ENCODE measurements at places on chromosomes 1 and 21.

DNA sequence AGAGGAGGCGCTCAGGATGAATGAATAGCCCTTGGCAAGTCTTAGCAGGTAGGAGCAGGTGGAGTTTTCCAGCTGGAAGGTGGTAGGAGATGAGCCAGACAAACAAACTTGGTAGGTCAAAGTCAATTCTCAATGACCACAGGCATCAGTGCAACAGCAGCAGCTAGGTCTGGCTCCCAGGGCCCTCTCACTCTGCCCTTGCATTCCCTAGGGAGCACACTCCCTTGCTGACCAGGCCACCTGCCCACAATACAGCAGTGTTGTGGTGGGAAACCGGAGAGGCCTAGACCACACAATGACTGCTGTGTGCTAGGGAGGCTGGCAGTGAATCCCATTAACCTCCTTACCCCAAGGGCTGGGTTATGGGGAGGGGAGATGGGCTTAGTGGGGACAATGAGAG lies 13.0 kb upstream of the PAQR6 start:
- DNase-seq, result no peak

- no peak for DNase-seq
These were observed 51.1 kb downstream of the GLUL start for GRCh38 chr1:182340233-182341058.

DNA sequence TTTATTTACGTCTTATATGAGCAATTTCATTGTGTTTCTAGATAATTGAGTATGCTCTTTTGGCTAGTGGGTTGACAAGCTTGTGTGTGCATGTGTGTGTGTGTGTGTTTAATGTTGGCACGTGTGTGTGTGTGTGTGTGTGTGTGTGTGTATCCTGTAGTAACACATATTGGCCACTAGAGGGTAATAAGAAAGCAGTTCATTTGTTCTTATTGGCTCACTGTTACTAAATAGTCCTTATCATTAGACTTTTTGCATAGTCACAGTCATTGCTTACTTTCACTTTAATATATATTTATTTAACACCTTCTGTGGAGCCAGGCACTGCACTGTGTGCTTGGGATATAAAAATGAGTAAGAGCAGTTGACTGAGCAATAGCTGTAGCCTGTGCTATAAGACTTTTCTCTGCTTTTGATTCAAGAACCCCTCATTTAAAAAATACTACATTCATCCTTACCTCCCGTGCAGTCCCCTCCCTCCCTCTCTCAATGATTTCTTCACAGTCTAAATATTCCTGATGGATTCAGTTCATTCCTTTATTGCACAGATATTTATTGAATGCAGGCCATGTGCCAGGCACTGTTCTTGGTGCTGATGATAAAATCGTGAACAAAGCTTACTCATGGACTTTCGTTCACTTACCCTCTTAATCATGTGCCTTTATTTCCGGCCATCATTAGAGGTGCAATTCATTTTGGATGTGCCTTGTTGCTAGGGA lies 96.7 kb downstream of the DYRK1A start:
- DNase-seq, result peak; percentile 65

- no peak for DNase-seq
These were observed 2.7 kb downstream of the RHBG start for GRCh38 chr1:156371553-156372264.

GRCh38 chr1:95117207-95118066 lies at the start of gene TLCD4:
TLCD4 (plus strand) TSS chr1:95117355; CDS start chr1:95143902, 26,547 bp downstream.
- peak; percentile 27 for DNase-seq

DNA sequence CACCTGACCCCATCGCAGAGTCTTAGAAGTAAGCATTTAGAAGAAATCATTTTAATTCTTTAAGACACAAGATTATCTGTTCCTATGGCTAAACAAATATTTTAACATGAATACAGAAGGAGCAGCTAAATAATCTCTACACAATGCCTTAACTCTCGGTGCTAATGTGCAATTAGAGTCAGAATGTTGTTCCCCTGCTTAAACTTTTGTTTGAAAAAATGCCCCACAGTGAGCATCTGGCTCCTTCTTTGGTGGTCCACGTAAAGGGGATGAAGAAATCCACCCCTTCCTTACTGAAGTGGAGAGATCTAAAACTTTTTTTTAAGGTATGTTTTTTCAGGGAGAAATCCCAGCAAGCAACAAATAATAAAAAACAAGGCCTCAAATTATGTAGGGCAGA lies 55.2 kb downstream of the SLC45A1 start:
- DNase-seq, result no peak

DNA sequence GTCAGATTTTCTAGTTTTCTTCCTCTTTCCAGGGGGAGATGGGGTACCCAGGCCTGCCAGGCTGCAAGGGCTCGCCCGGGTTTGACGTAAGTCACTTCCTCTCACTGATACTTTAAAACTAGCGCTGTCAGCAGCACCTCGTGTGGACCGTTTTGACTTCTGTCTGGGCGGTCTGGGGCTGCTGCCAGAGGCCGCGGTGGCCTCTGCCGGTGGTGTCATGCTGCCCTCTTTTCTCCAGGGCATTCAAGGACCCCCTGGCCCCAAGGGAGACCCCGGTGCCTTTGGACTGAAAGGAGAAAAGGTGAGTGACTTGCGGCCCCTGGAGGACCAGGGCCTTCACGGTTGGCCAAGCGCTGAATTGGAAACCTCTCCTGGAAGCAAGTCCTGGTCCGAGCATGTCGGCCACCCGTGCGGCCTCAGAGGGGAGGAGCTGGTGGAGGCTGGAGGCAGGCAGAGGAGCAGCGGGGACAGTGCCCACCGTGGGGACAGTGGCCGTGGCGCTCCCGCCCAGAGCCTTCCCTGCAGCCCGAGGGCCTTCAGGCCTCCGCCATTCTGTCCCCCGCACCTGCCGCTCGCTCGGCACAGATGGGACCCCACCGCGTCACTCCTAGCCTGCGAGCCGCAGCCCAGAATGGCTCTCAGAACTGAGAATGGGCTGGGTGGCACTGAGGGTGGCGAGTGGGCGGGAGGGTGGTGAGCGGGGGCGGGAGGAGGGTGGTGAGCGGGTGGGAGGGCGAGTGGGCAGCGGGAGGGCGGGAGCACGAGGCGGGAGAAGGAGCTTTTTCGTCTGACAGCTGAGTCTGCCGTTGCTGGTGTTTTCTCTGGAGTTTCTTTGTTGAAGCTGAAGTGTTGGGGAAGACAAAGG lies 9.4 kb downstream of the COL6A1 start:
- DNase-seq, result no peak

GRCh38 chr1:21706151-21706835 lies 37.1 kb upstream of the RAP1GAP start:
- no peak for DNase-seq

DNA sequence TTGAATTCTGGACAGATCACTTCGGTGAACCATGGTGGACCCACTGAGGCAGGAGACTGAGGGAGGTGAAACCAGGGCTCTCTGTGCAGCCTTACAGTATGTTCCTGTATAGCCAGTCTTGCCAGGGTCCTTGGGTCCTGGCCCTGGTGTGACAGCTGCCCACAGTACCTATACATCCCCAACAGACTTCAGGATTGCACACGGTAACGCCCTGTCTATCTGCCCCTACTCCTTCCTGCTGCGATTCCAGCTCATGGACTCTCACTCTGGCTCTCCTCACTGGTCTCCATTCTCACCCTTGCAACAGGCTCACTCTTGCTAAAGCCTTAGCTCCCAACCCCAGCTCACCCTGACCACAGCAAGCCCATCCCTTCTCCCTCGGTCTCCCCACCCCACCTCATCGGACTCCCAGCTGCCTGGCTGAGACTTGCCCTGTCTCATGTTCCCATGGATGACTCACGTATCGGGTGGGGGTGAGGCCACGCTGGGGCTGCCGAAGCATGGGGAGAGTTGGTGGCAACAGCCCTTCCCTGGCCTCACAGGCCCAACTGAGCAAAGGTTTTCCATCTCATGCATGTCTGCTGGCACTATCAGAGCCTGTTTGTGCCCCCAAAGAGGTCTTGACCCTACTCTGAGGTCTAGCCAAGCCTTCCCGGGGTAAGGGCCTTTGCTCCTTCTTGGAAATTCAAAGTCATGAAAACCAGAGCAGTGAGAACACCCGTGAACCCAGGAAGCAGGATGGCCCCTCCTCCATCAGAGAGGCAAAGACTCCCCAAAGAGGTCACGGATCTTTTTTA lies 7.1 kb downstream of the PHLDA3 start:
- DNase-seq, result no peak

- DNase-seq, result no peak
These were observed 101.3 kb upstream of the C1orf21 start for GRCh38 chr1:184285401-184286087.

GRCh38 chr1:117673405-117673804 lies 67.6 kb downstream of the TENT5C start:
- DNase-seq, result no peak

DNA sequence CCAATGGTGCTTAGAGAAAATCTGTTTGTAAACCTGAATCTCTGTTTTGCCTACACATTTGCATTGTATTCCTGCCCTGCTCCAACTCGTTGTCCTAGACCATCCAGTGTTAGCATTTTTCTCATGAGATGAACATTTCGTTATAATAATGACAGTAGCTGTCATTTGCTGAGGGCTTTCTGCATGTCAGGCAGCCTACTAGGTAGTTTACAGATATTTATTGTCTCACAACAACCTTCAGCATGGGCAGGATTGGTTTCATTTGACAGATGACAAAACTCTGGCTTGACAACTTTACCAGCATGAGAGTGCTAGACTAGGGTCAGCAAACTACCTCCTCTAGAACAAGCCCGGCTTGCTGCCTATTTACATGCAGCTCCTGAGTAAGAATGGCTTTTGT lies 10.1 kb downstream of the ST6GALNAC3 start:
- DNase-seq, result no peak

- no peak for DNase-seq
These were observed 7.1 kb downstream of the RIIAD1 start for GRCh38 chr1:151728151-151729054.

DNA sequence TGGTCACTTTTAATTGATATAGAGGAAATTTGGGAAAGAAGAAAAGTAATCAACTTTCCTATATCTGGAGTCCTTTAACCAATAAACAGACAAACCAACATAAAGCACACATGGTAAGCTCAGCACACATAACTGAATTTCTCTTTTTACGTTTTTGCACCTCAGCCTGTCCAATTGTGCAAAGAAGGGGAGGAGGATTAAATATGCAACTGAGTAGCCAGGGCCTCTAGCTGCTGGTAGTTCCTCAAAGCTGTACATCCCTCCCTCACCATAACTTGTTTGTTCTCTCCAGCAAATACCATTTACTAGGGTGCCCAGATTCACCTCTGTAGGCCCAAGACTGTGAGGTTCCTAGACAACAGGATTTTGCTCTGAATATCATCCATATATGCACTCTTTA lies 25.4 kb downstream of the ST6GALNAC5 start:
- no peak for DNase-seq

- no peak for DNase-seq
These were observed 79.9 kb downstream of the LACTBL1 start for GRCh38 chr1:22892789-22893188.

DNA sequence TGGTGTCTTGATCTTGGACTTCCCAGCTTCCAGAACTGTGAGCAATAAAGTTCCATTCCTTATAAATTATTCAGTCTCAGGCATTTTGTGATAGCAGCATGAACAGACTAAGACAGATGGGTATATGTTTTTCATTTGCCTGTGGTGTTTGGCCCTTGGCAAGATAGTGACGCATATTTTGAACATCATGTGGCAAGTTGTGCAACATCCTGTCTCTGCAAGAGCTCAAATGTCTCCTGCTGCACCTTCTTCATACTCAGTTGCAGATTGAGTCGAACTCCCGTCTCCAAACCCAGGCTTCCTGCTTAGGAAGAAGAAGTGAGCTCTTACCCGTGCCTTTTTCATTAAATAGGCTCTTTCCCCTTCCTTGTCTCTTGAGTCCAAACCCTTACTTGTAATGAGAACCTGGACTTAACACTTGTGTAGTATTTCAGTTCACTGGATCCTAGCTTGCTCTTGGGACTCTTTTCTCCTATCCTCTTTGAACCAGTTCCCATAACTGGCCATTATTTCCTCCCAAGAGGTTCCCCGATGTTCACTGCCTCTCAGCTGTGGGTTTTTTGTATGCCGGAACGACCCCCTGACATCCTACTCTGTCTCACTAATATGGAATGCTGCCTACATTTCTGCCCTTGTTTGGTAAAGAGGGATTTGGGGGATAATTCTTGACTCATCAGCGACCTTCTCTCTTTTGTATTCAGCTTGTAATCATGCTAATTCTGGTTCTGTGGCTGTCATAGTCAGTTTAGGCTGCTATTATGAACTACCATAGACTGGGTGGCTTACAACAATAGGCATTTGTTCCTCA lies 125.0 kb upstream of the KCNK2 start:
- DNase-seq, result no peak

DNA sequence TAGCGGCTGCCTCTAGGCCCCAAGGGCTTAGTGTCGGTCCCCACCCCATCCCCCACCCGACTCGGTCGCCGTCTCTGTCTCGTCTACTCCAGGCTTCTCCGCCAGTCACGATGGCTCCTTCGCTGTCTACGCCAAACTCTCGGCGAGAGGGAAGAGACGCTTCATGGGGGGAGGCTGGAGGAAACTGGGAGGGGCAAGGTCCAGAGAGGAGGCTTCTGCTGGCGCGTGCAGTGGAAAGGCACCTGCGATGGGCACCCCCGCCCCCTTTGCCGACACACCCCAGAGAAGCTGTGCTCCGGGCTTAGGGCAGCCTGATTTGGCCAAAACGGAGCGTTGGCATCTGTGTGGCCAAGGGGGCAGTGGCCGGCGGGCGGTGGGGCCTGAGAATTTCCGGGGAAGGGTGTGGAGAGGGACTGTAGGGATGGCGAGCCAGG lies 1.2 kb upstream of the CSMD2 start:
- DNase-seq, result no peak

DNA sequence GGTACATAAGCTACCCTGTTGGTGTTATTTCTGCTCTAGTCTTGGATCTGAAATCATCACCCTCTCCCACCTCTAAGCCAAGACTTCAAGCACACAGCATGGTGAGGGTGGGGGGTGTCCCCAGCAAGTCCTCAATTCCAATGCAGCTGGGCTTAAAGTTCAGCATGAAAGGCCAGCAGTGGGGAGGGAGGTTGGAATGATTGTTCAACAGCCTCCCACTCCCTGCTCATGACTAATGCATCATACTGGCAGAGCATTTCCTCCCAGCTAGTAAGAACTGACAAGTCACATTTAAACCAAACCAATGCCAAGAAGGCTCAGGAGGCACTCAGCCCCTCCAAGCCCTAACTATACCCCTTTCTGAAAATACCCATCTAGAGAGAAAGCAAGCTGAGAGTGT lies 50.1 kb downstream of the TIAM1 start:
- DNase-seq, result no peak

DNA sequence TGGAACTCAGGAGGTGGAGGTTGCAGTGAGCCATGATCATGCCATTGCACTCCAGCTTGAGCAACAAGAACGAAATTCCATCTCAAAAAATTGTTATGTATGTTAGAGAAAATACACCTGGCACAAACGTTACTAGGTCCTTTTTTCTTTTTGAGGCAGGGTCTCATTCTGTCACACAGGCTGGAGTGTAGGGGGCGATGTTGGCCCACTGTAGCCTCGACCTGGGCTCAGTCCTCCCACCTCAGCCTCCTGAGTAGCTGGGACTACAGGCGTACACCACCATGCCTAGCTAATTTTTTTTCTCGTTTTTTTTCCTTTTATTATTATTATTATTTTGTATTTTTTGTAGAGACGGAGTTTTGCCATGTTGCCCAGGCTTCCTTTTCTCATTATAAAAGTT lies 4.4 kb downstream of the HAX1 start:
- DNase-seq, result peak; percentile 48

- peak; percentile 35 for DNase-seq
These were observed 25.3 kb upstream of the PIK3CD start for GRCh38 chr1:9626201-9626608.

- DNase-seq, result no peak
These were observed 163.2 kb downstream of the ZBTB18 start for GRCh38 chr1:244214009-244214967.

All from CD4-positive, alpha-beta T cell treated with Interleukin-12 subunit alpha and Interleukin-12 subunit beta, for 1 hour (primary cell).